ENCODE measurements at places on chromosomes 4 and X.

DNA sequence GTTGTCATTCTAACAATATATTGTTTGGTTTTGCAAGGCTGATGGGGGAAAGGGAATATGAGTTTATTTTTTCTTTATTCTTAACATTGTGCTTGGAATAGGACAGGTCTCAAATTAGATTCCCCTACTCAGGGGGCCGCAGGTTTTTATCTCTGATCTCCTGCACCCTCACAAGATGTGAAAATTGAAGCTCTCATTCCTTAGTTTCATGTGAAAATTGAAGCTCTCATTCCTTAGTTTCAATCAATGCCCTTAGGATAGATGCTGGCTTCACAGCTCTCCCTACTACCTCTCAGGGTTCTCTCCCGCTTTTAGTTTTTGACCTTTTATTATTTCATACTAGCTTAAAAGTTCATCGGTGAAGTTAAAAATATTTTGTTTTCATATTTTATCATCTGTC is 12.0 kb downstream of the NEIL3 start:
- no peak for DNase-seq

- no peak for DNase-seq
Measured at GRCh38 chr4:105348719-105349118, 125.1 kb downstream of the PPA2 start.

DNA sequence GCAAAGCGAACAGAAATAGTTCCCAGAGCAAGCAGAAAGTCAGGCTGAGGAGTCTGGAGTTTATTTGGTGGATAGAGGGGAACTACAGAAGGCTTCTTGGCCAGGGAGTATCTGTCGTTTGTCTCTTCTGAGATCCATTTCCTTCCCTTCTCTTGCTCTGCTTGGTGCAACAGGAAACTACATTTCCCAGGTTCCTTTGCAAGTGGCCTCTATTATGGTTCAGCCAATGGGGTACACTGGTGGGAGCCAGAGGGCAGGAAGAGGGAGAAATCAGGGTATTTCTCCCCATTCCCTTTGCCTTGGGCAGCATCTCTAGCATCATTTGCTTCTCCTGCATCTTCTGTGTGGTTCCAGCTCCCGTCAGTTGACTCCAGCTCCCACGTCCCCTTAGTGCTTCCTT is 142.1 kb downstream of the BCOR start:
- DNase-seq = no peak

GRCh38 chr4:172982151-172982590 is 186.4 kb upstream of the GALNT7 start:
- DNase-seq = no peak

DNA sequence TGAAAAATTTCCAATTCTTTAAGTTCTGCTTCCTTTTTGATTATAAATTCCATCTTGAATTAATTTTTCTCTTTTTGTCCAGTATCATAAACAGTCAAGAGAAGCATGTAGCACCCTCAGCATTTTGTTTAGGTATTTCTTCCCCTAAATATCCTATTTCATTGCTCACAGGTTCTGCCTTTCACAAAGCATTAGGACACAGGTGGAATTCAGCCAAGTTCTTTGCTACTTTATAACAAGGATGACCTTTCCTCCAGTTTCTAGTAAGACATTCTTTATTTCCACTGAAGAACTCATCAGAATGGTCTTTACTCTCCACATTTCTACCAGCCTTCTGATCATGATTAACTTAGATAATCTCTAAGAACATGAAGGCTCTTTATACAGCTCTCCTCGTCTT is 7.4 kb downstream of the SLC9B1 start:
- DNase-seq = no peak

GRCh38 chr4:7183161-7183560 is 9.2 kb upstream of the SORCS2 start:
- no peak for DNase-seq

GRCh38 chr4:153413842-153414241 is 52.3 kb upstream of the TMEM131L start:
- DNase-seq = no peak

Data from activated T-cell treated with anti-CD3 and anti-CD28 coated beads, Interleukin-2, amount 50 U/mL, for 1 hour (primary cell).